ENCODE measurements at places on chromosomes 2 and 18.
A peak's percentile ranks its signal among the peaks of the same experiment; 100 is the strongest.

DNA sequence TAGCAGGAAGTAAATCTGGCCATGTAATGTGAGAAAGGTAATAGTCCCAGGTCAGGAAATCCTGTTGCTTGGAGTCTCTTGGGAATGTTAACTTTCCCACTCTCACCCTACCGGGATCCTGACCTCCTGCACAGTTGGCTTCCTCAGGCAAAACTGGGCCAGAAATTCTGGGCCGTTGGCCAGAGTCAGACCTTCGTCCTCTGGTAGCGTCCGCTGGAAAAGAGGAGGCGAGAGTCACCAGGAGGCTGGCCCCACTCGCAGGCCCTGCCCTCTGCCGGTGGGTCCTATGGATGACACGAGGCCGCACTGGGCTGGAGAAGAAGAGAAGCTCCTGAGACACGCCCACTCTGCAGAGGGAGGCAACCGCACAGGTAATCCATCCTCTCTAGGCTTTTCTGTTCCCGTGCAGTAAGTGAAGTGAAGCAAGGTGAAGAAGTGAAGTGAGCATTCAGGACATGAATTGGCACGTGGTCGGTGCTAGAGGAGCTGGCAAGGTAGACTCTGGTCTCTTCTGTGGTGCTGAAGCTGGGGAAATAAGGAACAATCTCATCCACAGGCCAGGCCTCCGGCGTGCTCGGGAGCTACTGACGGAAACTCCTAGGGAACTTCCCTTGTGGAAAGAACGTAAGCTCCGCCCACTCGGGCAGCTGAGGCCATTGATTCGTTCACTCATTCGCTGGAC lies 182.7 kb upstream of the GLI2 start:
- peak; percentile 39 for DNase-seq

DNA sequence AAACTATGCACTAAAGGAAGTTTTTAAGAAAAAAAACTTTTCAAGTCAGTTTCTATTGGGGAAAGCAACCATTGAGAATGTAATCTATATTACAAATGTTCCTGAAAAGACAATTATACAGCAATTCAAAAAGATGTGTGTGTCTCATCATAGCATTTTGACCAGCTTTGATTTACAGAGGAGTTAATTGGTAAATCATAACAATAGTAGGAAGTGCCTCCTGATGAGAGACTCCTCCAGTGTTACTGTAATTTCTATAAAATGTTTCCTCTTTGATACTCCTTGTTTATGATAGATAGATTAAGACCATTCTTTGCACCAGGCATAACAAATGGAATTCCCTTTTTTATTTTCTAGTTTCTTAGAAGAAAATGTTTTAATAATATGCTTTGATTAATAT lies 249.9 kb downstream of the CALCRL start:
- no peak for DNase-seq

DNA sequence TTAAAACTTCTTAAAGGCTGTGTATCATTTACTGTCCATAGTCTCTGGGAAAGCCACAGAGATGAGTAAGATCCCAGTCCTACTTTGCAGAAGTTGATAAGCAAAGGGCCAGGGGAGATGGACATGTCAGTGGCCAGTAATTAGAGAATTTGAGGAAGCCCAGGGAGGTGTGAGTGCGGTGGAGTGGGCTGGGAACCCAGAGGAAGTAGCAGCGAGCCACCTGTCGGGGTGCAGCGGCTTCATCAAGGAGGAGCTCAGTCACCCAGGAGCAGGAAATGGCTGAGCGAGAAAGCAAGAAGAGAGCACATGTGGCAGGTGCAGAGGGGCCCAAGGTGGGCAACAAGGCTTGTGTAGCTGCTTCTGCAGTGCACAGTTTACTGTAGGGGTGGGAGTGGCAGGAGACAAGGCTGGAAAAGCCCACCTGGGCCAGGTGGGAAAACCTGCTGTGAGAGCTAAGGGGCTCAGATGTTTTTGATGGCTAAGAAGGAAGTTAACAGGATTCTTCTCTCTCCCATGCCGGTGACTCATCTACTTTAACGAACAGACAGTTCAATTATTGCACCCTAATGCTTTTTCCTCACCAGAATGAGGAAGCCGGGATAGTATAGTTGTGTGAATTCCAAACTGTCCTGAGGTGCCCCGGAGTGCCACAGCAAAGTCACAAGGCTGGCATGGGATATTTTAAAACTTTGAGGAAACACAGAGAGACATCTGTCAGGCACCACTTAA lies 34.8 kb upstream of the MGAT5 start:
- DNase-seq = no peak

- DNase-seq = no peak
These were observed 234.7 kb downstream of the HRH4 start for GRCh38 chr18:24695168-24695567.

GRCh38 chr2:95049961-95050360 lies 24.5 kb downstream of the MAL start:
- DNase-seq = no peak

GRCh38 chr18:6956495-6956894 lies 161.1 kb downstream of the LAMA1 start:
- DNase-seq = no peak

- no peak for DNase-seq
These were observed 247.7 kb upstream of the CCDC68 start for GRCh38 chr18:55206927-55207326.
